ENCODE measurements at places on chromosomes 7 and 10. TPM values are rescaled to one million over a fixed set of nuclear protein-coding genes. Genes with fewer than 3 reads are reported as not detected.

- H3K4me1 ChIP-seq, result no peaks in the 10 kb centered on the region
- no peak for DNase-seq
- H3K36me3 ChIP-seq, result no peaks in the 10 kb centered on the region
These were observed 148.1 kb downstream of the ITGA8 start for GRCh38 chr10:15571575-15571974.

DNA sequence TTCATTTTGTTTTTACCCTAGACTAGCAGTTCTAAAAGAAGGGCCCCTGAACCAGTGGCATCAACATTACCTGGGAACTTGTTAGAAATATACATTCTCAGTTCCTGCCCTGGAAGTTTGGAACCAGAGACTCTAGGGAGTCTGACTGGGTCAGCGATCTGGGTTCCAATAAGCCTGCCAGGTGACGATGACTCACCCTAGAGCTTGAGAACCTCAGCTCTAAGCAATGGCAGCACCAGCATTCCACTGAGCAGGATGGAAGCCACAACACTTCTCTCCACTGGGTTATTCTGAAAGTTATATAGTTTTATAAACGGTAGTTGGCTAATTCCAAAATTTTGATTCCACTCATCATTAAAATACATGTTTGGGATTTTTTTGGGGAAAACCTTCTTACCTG, 97.0 kb upstream of the AMPH start:
- H3K27me3 ChIP-seq, result no peaks in the 10 kb centered on the region
- peaks cover 33% of the 10 kb centered on the region for H3K36me3 ChIP-seq
- no peak overlapping the region for H3K4me3 ChIP-seq
- H3K4me1 ChIP-seq, result no peaks in the 10 kb centered on the region
- H3K27ac ChIP-seq, result no peak overlapping the region

DNA sequence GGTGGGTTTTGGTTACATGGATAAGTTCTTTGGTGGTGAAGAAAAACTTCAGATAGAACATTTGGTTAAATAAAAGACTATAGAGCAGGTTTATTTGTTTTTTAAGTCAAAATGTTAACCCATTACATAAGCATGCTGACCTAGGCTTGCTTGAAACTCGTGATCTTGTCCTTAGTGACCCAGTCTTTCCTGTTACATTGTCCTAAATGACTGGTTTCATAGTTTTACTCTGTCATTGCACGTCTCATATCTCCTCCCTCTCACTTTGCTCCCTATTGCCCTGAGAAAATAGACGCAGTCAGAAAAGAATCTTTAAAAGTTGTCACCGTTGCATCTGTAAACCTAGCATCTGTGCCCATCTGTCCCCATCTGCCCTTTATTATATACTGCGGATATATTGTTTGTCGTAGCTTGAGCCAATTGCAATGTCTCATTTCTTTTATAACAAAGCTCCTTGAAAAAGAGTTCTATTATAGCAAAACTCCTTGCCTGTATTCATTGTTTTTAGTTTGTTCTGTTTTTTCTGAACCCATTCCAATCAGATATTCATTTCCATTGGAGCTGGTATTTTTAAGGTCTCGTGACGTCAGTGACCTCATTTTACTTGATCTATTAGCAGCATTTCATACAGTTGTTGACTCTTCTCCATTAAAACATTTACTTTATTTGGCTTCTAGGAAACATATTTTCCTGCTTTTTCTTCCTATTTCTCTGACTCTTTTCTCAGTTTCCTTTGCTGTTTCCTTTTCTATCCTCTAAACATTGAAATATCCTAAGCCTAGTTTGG, 57.3 kb downstream of the HELLS start:
- H3K27me3 ChIP-seq, result no peaks in the 10 kb centered on the region
- no peak overlapping the region for H3K27ac ChIP-seq
- DNase-seq, result no peak
- H3K4me1 ChIP-seq, result no peaks in the 10 kb centered on the region
- H3K36me3 ChIP-seq, result no peaks in the 10 kb centered on the region

Gene UFSP1
- 1.3 TPM for total RNA-seq

Gene KLF14
- not detected for total RNA-seq

Data from natural killer cell (primary cell).